Calu3 (cell line): ENCODE measurements at places on chromosomes 5 and 9. TPM values are rescaled to one million over a fixed set of nuclear protein-coding genes. Genes with fewer than 3 reads are reported as not detected.

SLC24A2 gene
- not detected in 2 replicates for total RNA-seq

- no peak overlapping the region for H3K4me3 ChIP-seq
- H3K4me1 ChIP-seq, result no peaks in the 10 kb centered on the region
- H3K27me3 ChIP-seq, result peaks cover 23% of the 10 kb centered on the region
- peaks cover 4% of the 10 kb centered on the region for H3K36me3 ChIP-seq
- no peak for DNase-seq
Observed at GRCh38 chr5:6791031-6791430, 77.8 kb downstream of the TENT4A start.

- no peaks in the 10 kb centered on the region for H3K36me3 ChIP-seq
- DNase-seq, result no peak
- no peak overlapping the region for H3K4me3 ChIP-seq
- no peak overlapping the region for H3K27ac ChIP-seq
- H3K27me3 ChIP-seq, result peaks cover 12% of the 10 kb centered on the region
Observed at GRCh38 chr9:38194870-38195269, 125.8 kb upstream of the SHB start.

DNA sequence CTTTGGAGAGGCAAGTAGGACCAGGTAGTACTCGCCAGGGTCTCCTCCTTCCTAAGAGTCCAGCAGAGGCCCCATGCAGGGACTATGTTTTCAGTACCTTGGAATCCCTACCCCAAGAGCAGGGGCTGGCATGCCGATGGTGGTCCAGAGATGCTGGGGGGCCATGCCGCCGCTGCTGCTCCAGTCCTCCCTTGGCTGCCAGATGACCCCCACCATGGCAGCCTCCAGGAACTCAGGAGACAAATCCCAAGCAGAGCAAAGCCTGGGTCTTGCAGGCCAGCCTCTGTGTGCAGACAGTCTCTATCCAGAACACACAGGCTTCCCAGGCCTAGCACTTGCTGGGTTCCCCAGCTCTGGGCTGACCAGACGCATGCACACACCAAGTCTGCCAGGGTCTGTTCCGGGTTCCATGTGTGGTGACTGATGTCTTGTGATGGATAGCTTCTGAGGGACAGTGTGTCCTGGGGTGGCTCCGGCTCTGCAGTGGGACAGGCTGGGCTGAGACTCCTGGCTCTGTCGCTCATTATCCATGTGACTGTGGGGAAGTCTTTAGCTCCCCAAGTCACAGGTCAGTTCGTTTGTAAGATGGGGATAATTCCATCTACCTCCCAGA lies 127.3 kb downstream of the CRB2 start:
- H3K27ac ChIP-seq, result no peak overlapping the region
- no peaks in the 10 kb centered on the region for H3K27me3 ChIP-seq
- H3K4me3 ChIP-seq, result no peak overlapping the region
- DNase-seq, result no peak

- H3K36me3 ChIP-seq, result no peaks in the 10 kb centered on the region
- H3K4me3 ChIP-seq, result no peak overlapping the region
- H3K27me3 ChIP-seq, result no peaks in the 10 kb centered on the region
- DNase-seq, result no peak
- no peaks in the 10 kb centered on the region for H3K4me1 ChIP-seq
- no peak overlapping the region for H3K27ac ChIP-seq
Observed at GRCh38 chr5:158482125-158482524, 617.6 kb downstream of the EBF1 start.

GRCh38 chr9:95503369-95503768 lies 13.4 kb downstream of the PTCH1 start:
- H3K4me3 ChIP-seq, result no peak overlapping the region
- DNase-seq, result no peak
- H3K27ac ChIP-seq, result no peak overlapping the region
- H3K27me3 ChIP-seq, result no peaks in the 10 kb centered on the region

DNA sequence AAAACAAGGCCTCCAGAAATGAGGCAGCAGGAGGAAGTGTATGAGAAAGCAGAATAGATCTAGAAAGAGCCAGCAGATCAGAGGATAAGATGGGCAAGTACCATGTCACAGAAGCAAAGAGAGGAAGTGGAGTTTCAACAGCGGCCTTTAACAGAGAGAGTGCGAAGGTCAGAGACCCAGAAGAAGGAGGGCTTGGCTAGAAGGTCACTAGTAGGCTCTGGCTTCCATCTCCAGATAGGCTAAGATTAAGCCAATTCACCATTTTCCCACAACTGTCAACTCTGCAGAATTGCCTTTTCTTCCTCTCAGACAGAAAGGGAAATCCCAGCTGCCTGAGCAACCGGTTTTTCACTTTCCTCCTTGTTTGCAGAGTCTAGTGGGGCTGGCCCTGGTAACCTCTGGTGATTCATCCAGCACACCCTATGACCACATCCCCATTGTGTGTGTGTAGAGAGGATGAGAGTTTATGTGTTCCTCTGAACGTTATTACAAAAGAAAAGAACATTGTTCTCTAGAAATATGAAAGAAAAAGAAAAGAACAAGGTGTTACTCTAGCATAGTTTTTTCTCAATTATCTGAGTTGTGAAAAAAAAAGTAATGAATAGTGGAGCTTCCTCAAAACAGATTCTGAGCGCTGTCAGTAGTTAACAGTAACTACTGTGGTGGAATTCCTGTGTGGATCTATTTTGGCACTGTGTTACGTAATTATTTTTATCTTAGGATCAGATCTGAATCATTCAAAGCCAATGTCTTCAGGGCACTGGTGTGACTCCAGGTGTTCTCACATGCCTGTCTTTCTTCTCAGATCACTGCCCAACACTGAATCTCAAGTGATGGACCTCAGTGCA lies 220.4 kb downstream of the ARRDC3 start:
- H3K27me3 ChIP-seq, result no peaks in the 10 kb centered on the region
- peaks cover 55% of the 10 kb centered on the region for H3K4me1 ChIP-seq
- peak; percentile 94 for DNase-seq
